ENCODE measurements at places on chromosomes 6 and 20.
A peak's percentile ranks its signal among the peaks of the same experiment; 100 is the strongest.

DNA sequence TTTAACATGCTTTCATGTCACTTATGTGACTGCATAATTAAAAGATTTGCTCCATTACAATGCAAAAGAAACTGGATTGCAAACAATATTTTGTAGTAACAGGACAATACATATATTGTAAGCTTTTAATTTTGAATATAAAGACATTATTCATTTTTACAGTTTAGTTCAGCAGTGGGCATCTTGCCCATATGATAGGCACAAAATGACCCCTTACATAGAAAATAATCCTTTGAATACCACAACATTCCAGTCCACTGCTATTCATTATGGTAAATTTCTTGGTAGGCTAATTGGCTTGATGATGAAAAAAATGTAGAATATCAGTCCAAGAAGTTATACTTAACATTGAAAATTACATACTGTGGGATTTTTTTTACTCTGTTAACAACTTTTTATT lies 74.1 kb upstream of the LAMA2 start:
- no peak for DNase-seq

DNA sequence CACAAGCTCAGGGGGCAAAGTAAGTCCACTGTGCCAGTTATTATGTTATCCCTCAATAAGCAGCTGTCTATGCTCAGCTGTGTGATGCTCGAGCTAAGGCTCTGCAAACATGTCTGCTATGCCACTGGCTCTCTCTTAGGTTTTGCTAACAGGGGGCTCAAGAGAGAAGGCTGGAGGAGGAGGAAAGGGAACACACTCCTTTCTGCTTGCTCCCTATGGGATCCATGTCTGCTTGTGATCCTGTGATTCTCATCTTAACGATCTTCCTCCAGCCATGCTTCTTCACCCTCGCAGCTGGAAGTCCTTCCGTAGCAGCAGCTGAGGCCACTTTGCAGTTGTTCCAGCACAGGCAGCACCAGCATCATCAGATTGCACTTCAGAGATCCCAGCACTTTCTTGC lies 37.0 kb upstream of the IGF2R start:
- peak; percentile 27 for DNase-seq

DNA sequence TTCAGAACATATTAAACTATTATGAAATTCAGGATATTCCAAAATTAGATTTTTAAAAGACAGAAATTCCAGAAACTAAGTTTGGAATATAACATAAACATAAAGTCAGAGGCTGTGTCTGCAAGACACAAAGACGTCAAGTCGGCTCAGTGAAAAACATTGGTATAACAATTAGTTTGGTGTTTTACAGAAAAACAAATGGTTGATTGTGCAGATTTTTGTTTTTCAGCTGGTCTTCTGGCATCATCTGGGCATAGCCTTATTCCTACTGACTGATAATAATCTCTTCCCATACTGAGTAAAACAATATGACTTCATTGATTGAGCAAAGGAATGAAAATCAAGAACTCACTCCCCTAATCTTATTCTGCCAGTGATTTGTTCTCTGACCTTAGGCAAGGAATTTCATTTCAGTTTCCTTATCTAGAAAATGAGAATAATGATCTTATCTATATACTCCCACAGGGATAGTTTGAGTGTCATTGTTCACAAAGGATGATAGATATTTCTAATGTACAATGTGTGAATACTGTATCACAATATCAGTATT lies 84.3 kb downstream of the FRK start:
- no peak for DNase-seq

DNA sequence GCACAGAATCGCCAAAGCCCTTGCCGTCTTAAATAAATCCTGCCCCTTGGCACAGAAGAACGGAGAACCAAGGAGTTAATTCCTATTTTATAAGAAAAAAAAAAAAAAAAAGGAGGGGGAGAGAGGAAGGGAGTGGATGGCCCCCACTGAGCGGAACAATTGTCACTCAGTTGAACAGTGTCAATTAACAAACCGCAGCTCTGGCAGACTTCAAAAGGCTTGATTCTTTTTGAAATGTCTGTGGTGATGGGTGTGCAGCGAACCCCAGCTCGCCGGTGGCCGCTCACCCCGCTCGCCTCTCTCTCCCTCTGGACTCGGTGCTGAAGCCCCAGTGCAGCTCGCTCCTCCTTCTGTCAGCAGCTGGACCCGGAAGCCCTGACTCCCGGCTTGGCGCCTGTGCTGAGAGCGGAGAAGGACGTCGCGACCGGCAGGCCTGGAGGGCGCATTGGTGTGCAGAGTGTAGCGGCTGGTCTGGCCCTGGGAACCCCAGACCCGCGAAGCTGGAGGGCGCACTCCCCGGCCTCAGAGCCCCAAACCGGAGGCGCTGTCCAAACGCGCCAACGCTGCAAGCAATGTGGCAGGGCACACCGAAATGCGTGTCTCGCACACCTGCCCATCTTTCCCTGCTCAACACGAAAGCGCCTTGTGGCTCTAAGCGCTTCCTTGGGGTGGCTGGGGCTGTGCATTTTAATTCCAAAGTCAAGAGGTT lies 3.4 kb downstream of the LINC00237 start:
- peak; percentile 78 for DNase-seq

DNA sequence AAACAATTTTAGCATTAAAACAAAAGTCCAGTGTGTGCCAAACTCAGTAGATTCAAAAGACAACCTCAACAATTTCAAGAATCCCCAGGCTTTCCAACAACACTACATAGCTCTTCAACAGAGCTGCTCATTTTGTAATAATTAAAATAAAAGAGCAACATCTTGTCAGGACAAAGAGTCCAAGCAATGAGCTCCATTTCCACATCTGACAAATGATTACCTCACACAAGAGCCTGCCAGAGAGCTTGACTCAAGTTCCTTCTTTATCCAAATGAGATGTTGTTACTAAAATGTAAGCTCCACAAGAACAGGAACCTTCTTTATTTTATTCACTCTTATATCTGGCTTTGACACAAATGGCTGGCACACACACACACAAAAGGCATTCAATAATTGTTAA lies 449.8 kb downstream of the HACE1 start:
- DNase-seq, result no peak

GRCh38 chr6:20474874-20475542 lies 59.2 kb upstream of the CDKAL1 start:
- no peak for DNase-seq

DNA sequence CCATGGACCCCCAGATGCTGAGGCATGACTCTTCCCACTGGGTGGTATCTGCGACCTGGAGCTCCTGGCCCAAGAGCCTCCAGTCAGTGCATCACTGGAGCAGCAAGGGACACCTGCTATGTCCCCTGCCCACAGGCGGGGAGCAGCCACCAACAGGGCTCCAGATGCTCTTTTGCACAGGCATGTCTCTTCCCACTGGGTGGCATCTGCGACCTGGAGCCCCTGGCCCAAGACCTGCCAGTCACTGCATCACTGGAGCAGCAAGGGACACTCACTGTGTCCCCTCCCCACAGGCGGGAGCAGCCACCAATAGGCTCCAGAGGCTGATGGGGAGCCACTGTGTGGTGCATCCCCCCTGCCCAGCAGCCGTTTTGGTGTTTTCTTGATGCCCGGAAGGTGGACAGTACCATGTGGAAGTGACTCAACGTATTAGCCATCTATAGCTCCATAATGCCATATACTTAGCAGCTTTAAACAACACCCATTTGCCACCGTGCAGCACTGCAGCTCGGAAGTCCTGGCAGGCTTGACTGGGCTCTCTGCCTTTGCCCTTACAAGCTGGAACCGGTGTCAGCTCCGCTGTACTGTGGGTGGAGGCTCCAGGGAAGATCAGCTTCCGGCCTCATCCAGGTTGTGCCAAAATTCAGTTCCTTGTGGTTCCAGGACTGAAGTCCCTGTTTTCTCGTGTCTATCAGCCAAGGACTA lies 124.9 kb upstream of the CST7 start:
- DNase-seq, result no peak

DNA sequence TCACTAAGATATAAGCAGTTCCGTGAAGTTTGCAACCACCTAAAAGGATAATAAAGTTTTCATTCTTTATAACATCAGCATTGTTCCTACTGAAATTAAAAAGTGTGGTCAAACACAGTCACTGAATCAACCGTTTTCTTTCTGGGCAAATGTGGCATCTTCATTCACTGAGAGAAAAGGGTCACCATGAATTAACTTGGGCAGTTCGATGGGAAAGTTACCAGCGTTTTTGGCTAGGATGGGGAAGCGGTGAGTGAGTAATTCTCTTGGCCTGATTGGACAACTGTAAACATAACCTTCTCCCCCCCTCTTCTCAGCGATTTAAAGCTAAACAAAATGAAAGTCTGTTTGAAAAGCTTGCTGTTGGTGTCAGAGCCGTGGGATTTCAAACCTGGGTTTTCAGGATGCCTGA lies 181.8 kb downstream of the SASH1 start:
- no peak for DNase-seq

- no peak for DNase-seq
Observed at GRCh38 chr6:20540683-20541082, 6.4 kb downstream of the CDKAL1 start.

DNA sequence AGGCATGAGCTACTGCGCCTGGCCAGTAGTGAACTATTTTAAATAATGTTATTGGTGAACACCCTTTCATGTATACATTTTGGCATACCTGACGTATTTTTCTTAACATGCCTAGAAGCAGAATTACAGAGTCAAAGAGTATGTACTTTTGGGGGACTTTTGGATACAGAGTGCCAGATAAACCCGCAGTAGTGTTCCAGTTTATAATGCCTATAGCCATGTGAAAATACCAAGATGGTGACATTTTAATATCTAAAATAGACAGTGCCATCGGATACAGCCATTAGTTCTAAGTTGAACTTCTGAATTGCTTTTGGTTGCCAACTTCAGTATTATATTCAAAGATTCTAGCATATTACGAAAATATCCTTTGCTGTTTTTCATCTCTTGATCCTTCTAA lies 20.3 kb downstream of the TM9SF4 start:
- DNase-seq, result no peak

GRCh38 chr6:37139230-37139962 lies 30.6 kb upstream of the PIM1 start:
- no peak for DNase-seq

GRCh38 chr6:2911171-2911570 lies 8.1 kb upstream of the SERPINB9 start:
- no peak for DNase-seq

DNA sequence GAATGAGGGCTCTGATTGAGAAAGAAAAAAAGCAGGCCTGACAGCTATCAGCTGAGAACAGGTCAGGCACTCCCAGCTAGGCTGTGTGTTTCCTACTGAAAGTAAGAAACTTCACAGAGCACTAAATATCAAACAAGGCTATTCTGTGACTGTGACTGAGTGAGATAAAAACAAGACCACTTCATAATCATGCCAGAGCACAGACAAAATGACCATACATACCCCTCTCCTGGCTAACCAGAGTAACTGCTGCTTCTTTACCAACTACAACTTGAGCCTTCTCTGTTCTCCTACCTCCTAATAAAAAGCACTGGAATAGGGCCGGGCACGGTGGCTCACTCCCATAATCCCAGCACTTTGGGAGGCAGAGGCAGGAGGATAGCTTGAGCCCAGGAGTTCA lies 6.8 kb upstream of the BTN1A1 start:
- DNase-seq, result no peak

- no peak for DNase-seq
Observed at GRCh38 chr20:382291-383115, 1.9 kb downstream of the TRIB3 start.

- DNase-seq, result no peak
Observed at GRCh38 chr6:128492386-128492785, 28.0 kb downstream of the PTPRK start.

- DNase-seq, result no peak
Observed at GRCh38 chr6:31210123-31210522, 39.6 kb upstream of the POU5F1 start.

GRCh38 chr20:41697861-41698559 lies 79.8 kb upstream of the CHD6 start:
- DNase-seq, result peak; percentile 37

- peak; percentile 59 for DNase-seq
Observed at GRCh38 chr6:43921039-43921438, 151.0 kb downstream of the VEGFA start.

Data from NCI-H146 (cell line).